ENCODE measurements at places on chromosomes 3 and 15.

DNA sequence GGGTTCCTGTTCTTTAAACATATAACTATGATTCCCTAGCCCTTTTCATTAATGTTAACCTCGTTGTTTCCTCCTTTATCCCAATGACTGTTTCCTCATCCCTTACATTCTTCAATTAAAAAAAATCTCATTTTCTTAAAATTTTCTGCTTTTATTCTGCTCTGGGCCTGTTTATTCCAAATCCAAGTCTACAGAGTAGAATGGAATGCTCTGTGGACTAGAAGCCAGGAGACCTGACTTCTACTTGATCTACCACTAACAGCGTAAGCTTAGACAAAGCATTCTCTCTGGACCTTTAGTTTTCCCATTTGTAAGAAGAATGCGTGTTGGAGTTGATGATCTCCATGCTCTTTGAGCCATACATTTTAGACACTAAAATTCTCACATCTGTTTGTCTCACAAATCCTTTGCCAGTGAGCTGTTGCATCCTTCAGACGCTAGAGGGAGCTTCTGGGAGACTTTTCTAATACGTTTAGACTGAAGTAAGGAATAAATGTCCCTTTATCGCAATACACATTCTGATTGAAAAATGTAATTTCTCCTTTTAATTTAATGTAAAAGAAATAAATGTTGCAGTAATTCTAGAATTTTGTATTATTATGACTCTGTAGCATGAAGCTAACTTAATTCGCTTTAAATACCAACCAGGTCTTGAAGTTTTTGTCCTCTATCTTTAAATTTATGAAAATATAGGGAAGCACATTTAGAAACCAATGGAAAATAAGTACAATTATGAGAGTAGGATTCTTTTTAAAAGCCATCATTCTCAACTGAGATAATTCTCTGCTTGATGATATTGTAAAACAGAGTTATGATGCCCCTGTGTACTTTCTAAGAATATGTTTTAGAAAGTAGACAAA is 21.7 kb upstream of the GMNC start:
- DNase-seq, result no peak

DNA sequence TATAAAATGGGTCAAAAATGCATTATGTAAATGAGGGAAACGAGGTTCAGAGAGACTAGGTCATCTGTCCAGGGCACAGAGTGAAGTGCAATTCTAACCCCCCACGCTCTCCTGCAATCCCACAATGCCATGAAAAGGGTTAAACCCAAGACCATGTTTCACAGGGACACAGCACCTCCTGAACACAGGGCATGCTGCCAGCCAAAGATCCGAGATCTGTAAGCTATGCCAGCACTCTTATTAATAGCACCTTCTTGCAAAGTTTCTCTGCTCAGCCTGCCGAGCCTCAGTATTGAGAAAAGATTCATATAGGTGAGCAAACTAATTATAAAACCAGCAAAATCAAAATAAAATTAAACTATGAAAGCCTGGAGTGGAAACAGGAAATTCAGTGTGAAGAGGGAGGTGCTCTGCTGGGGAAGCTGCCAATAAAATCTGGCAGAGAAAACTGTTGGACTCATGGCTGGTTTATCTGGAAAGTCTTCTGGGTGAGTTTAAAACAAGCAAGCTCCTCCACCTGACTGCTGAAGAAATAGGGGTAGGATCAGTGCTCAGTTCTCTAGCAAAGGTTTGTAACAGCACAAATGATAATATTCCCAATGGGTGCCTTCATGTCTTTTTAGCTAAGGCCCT is 50.3 kb downstream of the LRIG1 start:
- DNase-seq, result no peak

DNA sequence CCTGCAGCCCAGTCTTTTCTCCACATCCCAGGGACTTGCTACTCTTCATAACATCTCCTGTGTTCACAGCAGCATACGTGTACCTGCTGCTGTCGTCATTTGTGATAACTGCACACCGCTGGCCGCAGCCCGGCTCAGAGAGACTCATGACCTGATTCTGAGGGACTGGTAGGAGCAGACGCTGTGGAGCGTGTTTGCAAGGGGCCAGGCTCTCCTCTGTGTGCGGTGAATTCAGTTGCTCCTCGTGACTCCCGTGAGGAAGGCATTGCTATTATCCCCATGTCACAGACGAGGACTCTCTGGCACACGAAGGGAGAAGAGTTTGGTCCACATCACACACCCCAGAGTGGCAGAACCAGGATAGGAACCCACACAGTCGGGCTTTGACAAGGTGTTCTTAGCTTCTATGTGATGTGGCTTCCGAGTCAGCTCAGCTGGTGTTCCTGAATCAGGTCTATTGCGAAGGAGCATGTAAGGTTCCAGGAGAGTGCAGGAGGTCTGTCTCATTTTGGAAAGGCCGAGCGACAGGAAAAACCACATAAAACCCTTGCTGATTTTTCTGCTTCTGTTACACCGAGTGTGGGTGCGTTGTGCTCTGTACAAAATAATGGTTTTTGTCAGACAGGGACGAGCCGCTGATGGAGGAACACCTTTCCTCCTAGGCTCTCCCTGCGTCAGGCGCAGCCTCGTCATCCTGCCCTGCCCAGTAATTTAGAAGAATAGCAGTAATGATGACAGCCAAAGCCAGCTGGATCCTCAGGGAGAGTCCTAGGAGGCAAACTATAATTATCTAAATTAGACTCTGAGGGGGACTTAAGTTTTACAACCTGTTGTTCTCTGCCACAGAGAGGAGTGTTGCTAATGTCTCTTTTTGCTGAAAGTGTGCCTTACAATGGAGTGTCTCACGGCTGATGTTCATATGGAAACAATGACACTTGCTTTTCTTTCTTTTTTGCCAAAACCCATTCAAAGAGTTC is 157.5 kb upstream of the RGMA start:
- no peak for DNase-seq

- no peak for DNase-seq
These were observed 85.1 kb downstream of the NUP210 start for GRCh38 chr3:13335059-13335458.

DNA sequence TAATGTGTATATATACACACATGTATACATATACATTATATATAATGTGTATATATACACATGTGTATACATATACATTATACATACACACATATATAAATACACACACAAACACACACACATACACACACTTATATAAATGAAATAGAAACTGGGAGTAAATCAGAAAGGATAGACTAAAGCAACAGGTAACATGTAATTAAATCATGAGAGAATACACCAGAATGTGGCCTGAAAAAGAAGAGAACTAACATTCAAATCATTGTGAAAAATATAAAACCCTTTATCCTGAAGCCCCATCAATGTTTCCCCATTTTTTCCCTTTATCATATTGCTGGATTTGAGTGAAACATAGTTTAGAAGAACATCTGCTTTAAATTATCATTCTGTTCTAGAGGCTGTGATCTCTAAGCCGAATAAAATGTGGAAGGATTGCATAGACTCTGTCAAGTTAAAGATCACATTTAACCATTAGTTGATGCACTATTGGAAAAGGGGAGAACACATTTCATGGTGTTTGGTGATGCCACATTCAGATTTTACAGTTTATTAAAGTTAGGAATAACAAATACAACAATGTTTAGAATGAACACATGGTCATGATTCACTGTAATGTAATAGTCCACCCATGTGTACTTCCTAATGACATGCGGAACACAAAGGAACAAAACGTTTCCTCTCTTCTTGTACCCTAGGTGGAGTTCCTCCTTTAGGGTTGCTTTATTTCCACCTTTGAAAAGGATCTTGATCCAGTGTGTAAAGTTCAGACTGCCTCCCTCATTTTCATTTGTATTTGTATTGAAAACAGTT is 12.5 kb upstream of the THRB start:
- no peak for DNase-seq

DNA sequence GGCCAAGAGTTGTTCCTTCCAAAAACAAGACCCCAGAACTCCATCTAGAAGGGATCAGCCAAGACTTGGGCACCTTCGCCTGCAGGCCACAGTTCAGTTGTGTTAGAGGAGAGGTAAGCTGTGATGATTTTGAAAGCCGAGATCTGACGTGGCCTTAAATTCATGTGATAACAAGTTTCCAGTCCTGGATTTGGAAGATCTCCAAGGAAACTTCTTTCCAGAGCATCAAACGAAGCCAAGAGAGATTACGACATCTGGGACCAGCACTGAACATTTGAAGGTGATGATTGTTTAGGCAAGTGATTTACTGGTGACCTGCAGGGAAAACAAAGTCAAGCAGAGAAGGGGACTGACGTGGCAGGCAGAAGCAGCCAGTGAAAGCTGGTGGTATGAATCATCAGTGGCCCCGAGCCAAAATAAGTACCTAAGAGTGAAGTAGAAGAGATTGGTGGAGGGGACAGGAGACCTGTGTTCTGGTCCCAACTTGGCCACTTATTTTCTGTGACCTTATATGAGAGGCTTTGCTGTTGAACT is 339.0 kb upstream of the PROK2 start:
- no peak for DNase-seq

DNA sequence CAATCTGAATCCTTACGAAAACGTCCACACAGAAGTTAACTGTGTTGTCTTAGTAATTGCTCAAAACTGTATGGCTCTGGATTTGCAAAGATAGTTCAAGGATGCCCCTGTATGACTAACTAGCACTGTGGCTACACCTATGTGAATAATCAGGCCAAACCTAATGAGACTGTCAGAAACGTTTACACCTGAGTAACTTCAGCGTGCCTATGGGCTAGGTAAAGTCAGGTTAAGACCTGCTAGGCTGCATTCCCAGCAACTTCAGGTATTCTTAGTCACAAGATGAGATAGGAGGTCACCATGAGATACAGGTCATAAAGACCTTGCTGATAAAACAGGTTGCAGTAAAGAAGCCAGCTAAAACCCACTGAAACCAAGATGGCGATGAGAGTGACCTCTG is 87.8 kb upstream of the PLXND1 start:
- no peak for DNase-seq

GRCh38 chr3:187213616-187214015 is 16.3 kb downstream of the RTP1 start:
- no peak for DNase-seq

DNA sequence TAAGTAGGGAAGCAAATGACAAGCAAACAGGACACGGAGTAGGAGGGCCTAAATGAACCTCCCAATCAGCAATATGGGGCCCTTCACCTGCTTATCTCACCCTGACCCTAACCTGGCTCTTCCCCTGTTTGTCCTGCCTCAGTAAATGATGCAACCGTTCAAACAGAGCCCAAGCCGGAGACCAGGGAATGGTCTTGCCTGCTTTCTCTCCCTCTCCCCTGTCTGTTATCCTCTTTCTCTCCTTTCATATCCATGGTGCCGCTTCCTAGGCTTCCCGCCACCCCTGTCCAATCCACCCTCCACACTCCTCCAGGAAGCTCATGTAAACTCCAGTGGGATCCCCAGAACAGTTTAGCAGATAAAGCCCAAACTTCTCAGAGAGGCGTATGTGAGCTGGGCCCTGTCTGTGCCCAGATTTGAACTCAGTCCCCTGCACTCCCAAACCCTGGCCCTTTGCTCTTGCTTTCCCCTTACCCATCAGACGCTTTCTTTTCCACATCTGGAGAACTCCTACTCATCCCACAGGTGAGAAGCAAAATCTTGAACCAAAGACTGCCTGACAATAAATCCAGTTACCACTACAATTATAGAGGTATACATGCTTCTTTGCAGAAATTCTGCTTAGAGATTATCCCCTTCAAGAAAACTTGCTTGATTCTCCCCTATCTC is 45.7 kb upstream of the STT3B start:
- no peak for DNase-seq

DNA sequence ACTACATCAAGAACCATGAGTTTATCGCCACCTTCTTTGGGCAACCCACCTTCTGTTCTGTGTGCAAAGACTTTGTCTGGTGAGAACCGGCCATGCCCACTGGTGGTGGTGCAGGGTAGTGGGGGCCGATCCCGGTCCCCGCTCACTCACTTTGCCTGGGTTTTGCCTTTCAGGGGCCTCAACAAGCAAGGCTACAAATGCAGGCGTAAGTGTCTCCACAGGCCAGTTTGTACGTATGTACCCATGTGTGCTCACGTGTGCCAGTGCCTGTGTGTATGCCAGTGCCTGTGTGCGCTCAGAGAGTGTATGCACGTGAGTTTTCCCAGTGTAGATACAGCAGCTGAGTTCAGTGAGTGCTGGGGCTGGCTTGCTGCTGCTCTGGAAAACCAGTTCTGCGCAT is 20.5 kb downstream of the PRKCD start:
- DNase-seq, result no peak

GRCh38 chr3:112908252-112908651 is 61.6 kb upstream of the CD200R1L start:
- no peak for DNase-seq

- DNase-seq, result no peak
These were observed at the start of gene FRMD4B for GRCh38 chr3:69385723-69386555. TSS of gene FRMD4B (minus strand) at chr3:69386088. CDS start at chr3:69385989, 99 bp downstream.

GRCh38 chr3:109985943-109986555 is 648.7 kb upstream of the DPPA4 start:
- DNase-seq, result no peak
